Myometrial cell (primary cell): ENCODE measurements at places on chromosomes 4 and X. TPM values are rescaled to one million over a fixed set of nuclear protein-coding genes. Genes with fewer than 3 reads are reported as not detected.

Gene NDP
- 0.29 and 0.35 TPM in 2 replicates for total RNA-seq

Gene HS3ST1
- not detected in 2 replicates for total RNA-seq

Gene RBM46
- not detected in 2 replicates for total RNA-seq

Gene HOPX
- total RNA-seq, result 3.9 and 5.5 TPM in 2 replicates

Gene CLDN2
- total RNA-seq, result under 0.01 TPM in 1 of 2 replicates, not detected in the other

Gene MAGEA6
- not detected in 2 replicates for total RNA-seq

Gene USP17L5
- total RNA-seq, result not detected in 2 replicates

Gene RNF128
- total RNA-seq, result 0.18 TPM in 1 of 2 replicates, not detected in the other

Gene CT45A2
- not detected in 2 replicates for total RNA-seq

Gene PAGE2
- total RNA-seq, result not detected in 2 replicates

Gene MGST2
- total RNA-seq, result 12.7 and 25.0 TPM in 2 replicates

Gene RP2
- total RNA-seq, result 15.6 and 20.2 TPM in 2 replicates

Gene GLOD5
- not detected in 2 replicates for total RNA-seq
